Omental fat pad (tissue), 4 donors: ENCODE measurements at places on chromosomes 7 and 10. TPM values are rescaled to one million over a fixed set of nuclear protein-coding genes. Genes with fewer than 3 reads are reported as not detected.

The PPP1R17 gene
- total RNA-seq, result not detected

DNA sequence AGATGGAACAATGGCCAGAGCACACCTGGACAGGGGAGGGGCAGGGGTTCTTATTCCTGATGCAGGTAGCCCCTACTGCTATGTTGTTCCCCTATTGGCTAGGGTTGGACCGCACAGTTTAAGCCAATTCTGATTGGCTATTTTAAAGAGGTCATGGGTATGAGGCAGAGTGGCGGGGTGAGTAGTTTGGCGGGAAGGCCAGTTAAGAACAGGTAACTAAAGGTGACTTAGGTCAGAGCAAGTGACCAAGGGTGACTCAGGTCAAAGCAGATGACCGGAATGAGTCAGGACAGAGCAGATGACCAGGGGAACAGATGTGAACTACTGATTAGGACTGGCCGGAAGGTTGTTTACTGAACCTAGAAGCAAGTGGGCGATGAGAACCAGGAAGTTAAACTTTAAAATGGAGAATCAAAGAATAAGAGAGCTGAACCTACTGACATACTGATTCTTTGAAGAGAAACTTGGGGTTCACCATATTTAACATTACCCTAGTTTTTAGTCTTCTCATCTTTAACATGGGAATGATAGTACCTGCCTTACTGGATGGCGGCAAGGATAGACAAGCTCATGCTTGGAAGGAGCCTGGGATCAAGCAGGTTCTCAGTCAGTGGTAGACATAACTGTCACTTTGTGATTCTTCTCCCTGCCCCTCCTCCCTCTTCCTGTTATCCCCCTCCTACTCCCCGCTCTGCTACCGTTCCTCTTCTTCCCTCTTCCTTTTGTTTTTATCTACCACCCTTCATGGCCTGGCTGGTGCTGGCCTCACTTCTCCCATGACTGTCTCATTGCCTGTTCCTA is 55.0 kb downstream of the CCNY start:
- DNase-seq, result no peak

DNA sequence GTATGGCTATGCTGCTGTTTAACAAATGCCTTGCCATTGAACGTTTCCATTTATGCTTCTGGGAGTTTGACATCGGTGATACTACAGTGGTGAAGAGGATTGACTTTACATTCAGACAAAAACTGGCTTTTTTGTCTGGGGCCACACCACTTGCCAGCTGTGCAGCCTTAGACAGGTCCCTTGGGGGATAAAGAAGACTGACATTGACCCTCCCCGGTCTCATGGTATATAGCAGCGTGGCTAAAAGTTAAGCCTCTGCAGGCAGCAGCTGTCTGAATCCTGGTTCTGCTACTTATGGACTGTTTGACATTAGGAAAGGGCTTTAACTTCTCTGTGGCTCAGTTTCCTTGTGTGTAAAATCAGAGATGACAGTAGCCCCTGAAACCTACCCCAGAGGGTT is 42.0 kb upstream of the PTF1A start:
- no peak for DNase-seq

DNA sequence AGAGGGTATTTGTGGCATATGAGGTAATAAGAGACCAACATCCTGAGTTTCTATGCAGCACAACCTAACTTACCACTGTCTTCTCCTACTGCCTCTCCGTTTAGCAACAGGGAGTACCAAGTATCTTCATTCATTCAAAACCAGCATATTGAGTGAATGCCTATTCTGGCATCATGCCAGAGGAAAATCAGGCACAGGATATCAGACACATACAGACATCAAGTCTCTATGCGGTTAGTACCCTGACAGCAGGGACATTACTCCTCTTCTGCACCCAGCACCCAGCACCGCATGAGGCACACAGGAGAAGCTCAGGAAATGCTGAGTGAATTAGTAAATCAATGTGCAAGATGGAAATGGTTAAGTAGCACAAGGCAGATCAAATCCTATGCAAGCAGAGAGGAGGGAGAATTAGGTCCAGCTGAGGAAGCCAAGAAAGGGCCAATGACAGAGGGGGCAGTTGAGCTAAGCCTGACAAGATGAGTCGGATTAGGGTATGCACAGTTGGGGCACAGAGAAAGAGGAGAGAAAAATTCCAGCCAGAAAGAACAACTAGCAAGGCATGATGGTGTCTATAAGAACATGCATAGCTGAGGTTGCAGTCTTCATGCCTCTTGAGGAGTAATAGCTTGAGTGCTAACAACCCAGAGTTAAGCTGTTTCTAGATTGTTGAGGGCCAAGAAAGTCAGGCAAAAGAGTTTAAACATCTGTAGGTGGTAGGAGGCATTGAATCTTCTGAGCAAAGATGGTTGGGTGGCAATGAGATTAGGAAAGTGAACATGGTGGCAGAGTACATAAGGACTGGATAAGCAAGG is 146.0 kb downstream of the PLXNA4 start:
- DNase-seq, result no peak

The GPR85 gene
- total RNA-seq, result 0.82 TPM

- no peak for DNase-seq
Measured at GRCh38 chr10:110348336-110348735, 43.6 kb upstream of the SMNDC1 start.

- DNase-seq, result no peak
Measured at GRCh38 chr10:49394933-49395740, 752 bp downstream of the DRGX start.

The CNTNAP2 gene
- total RNA-seq, result not detected

- no peak for DNase-seq
Measured at GRCh38 chr7:108122181-108122580, 8.0 kb downstream of the LAMB4 start.

The NKX2-3 gene
- 0.36 TPM for total RNA-seq

The WNT8B gene
- total RNA-seq, result not detected

- no peak for DNase-seq
Measured at GRCh38 chr7:33854801-33855350, 50.5 kb upstream of the BMPER start.

DNA sequence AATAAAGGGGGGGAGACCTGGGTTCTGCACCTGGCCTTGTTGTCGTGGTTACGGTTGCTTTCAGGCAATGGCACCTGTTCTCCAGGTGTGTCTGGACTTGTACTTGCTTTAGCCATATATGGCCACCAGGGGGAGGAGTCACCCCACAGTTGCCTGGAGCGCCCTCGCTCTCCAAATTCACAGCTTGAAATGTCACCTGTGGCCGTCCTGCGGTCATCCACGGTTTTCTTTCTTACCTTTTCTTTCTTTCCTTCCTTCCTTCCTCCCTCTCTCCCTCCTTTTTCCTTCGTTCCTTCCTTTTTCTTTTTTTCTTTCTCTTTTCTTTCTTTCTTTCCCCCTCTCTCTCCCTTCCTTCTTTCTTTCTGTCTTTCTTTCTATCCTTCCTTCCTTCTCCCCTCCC is 157.2 kb upstream of the ZNF92 start:
- no peak for DNase-seq

The TRPV6 gene
- 0.56 TPM for total RNA-seq

DNA sequence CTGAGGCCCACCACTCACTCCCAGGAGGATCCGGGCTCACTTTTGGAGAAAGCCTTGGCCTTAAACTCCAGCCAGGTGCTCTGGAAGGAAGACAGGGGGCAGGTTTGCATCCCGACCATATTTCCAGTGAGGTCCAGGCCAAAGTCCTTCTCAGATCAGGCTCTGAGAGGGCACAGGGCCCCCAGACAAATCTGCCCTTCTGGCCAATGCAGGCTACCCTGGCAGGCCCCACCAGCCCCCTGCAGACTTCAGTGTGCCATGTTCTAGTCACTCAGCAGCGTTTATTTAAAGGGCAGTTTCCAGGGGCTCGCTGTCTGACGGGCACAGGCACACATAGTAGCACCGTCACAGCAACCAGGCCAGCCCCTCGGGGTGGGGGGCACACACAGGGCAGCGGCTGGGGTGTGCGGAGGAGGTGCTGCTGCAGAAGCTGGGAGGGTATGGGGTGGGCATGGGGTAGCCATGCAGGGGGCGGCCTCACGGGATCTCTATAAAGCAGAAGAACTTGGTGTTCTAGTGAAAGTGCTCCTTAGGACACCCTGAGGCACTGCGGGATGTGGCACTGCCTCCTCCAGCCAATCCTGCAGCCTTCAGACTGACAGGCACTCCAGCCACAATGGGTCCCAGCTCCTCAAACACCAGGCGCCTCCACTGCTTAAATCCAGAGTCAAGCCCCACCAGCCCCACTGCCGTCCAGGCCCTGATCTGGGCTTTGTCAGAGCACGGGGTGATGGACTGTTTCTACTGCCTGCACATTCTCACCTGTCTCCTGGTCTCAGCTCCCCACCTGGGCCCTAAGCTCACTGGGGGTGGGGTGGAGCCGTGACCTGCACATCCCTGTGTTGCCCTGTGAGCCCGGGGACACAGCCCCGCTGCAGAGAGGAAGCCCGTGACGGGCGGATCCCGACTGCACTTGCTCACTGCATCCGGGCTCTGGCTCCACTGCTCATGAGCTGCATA is 9.6 kb upstream of the PYROXD2 start:
- DNase-seq, result no peak

- no peak for DNase-seq
Measured at GRCh38 chr10:133021963-133022775, 65.6 kb upstream of the ADGRA1 start.

- no peak for DNase-seq
Measured at GRCh38 chr7:45430397-45430796, 143.8 kb upstream of the ADCY1 start.

- no peak for DNase-seq
Measured at GRCh38 chr10:67669978-67670377, 26.0 kb downstream of the CTNNA3 start.

DNA sequence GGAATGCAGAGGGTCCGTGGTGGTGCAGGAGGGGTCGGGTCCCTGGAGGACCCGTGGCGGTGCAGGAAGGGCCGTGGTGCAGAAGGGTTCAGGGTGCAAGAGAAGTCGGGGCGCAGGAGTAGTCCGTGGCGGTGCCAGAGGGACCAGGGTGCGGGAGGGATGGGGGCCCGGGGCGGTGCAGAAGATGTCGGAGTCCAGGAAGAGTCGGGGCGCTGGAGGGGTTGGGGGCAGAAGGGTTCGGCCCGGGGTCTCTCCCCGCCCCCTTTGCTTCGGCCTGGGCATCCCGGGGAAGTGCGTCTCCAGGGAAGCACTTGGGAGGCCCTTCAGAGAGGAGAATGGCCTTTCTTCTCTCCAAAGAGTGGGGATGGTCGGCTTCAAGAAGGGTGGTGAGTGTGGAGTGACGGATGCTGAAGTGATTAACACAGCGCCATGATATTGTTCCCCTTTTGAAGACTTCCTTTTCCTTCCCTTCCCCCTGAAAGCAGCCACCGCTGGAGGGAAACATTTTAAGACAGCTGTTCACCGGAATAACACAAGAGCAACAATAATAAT is 997 bp downstream of the WDR37 start:
- DNase-seq, result no peak

- DNase-seq, result no peak
Measured at GRCh38 chr10:75335983-75336382, 65.6 kb downstream of the ZNF503 start.

The DYNC1I1 gene
- total RNA-seq, result 4.5 TPM

DNA sequence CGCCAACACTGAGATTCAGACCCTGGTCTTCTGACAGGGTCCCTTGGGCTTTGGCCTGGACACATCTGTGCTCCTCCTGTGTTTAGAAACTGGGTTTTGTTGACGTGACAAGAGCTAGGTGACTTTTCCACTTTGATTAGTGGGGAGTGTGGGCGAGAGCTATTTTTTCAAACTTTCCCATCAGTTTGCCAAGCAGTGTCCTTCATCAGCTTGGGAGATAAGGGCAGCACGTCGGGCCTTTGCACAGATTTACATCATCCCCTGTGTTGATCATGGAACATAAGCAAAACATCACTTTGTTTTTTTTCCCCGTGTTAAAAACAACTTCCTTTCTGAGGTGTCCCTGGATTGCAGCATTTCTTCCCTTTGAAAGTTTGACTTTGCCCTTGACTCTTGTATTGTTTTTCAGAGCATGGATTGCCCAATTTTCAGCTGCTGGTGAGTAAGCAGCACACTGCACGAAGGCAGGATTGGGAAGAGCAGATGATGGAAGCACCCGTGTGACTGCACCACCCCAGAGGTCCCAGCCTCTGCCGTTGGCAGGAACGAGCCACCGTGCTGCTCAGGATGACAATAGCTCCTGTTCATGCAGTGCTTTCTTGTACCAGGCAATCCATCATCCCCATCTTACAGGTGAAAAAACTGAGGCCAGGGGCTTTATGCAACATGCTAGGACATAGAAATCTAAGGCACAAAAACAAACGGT is 6.4 kb upstream of the IGFBP1 start:
- no peak for DNase-seq

DNA sequence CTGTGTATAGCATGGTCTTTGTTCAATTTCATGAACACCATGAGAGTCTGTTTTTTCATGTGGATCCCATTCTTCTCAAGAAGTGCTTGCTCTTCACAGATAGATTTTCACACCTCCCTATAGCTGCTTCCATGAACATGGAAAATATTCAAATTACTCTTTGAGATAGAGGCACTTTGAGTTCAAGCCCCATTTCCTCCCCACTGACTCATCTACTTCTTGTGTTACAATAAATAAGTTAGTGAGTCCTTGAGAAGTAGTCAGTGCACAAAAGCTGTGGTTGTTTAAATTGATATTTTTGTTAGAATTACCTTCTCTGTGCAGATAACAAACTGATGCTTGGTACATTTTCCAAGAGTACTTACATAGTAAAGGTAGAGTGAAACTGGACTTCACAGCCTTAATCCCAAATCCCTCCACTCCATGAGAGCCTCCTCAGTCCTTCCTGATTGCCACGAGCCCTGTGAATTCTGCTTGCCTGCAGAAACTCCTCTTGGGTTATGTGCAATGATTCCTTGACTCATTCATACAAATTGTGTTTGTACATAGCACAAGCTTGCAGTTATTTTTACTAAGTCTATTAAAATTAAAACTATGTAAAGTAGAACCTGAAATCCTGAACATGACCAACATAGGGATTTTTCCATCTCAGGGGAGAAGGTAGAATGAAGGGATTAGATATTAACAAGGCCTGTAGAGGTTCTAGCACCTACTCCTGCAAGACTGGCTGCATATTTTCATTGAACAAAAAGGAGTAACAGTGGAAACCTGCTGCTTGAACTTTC is 496.2 kb downstream of the TNS3 start:
- DNase-seq, result no peak

DNA sequence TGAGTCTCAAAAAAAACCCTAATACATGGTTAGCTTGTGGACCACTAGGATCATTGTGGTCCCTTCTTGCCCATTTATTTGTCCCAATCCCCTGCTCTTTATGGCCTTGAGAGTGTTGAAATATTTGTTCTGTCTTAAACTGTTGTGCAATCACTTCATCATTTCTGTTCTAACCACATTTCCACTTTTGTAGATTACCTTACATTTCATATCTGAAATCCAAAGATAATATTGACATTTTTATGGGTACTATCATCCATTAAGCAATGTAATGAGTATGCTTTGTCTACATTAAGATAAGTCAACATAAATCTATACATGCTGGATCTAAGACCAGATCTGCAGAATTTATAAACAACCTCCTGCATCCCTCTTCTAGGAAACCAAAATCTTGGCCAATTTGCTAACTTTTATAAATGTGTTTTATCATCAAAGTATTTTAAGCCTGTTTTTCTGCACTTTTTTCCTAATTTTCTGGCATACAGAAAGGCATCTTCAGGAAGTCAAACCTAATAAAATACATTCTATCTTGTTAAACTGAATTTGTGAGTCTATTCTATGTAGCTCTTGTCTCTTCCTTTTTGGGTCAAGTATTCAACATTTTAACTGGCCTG is 359.4 kb upstream of the CELF2 start:
- no peak for DNase-seq
